ENCODE measurements at places on chromosomes 5 and 9. TPM values are rescaled to one million over a fixed set of nuclear protein-coding genes. Genes with fewer than 3 reads are reported as not detected.

DNA sequence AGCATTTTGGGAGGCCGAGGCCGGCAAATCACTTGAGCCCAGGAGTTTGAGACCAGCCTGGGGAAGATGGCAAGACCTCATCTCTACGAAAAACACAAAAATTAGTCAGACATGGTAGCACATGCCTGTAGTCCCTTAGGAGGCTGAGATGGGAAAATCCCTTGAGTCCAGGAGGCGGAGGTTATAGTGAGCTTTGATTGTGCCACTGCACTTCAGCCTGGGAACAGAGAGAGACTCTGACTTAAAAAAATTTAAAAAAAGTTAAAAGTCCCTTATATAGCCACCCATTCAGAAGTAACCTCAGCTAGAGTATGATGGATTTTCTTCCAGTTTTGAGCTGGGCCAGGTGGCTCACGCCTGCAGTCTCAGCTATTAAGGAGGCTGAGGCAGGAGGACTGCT, 72.4 kb downstream of the UGCG start:
- no peak for DNase-seq

The FAM81B gene
- 0.47 TPM for total RNA-seq

The FRMD3 gene
- 6.1 TPM for total RNA-seq

GRCh38 chr5:94361832-94362796, 256.3 kb downstream of the KIAA0825 start:
- DNase-seq = no peak

The MCCC2 gene
- 30.8 TPM for total RNA-seq

GRCh38 chr9:98951967-98952366, 8.3 kb downstream of the COL15A1 start:
- no peak for DNase-seq

- DNase-seq = no peak
Observed at GRCh38 chr9:37424204-37424685, 1.7 kb downstream of the GRHPR start.

DNA sequence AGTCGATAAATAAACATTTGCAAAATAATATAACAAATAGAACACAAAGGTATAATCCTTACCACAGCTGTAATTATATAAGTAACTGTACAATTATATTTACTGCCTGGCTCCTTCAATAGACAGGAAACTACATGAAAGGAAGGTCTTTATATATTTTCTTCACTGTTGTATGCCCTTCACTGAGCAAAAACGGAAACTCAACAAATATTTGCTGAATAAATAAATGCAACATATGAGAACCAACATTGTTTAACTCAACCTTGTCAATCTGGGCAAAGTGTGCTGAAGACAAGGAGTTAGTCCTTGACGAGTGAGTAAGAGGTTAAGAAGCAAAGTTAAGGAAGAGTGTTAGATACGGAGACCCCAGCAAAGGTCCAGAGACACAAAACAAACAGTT, 22.6 kb downstream of the PSMD5 start:
- no peak for DNase-seq

DNA sequence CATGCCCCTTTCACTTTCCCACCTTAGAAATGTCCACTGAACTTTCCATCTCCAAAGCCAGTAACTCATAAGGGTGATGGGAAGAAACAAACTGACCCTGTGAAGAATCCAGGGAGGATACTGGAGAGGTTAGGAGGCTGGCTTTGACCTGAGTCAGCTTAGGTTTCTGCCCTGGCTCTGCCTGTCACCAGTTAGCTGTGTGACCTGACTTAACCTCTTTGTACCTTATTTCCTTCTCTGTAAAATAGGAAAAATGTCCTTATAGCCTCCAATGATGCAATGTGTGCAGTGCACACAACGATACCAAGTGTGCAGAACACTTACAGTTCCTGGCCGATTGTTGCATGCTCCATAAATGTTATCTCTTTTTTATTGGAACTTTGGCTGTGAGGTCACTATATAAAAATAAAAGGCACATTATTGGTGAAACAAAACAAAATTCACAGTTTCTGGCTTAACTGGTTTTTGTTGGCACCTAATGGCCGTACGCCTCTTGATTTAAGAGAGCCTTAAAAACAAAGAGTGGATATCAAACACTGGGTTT, 37.8 kb downstream of the GABRP start:
- no peak for DNase-seq

- DNase-seq = no peak
Observed at GRCh38 chr5:141914199-141914743, 9.4 kb upstream of the DELE1 start.

The TXNDC8 gene
- not detected for total RNA-seq

GRCh38 chr9:119934497-119934896, 565.3 kb upstream of the BRINP1 start:
- DNase-seq = no peak

The TAF11L10 gene
- not detected for total RNA-seq

The C9orf43 gene
- 0.48 TPM for total RNA-seq

GRCh38 chr5:107538805-107539445, 131.8 kb downstream of the EFNA5 start:
- no peak for DNase-seq

- no peak for DNase-seq
Observed at GRCh38 chr9:113299800-113300292, 3.3 kb downstream of the RNF183 start.
